ENCODE measurements at places on chromosomes 5 and 9.

DNA sequence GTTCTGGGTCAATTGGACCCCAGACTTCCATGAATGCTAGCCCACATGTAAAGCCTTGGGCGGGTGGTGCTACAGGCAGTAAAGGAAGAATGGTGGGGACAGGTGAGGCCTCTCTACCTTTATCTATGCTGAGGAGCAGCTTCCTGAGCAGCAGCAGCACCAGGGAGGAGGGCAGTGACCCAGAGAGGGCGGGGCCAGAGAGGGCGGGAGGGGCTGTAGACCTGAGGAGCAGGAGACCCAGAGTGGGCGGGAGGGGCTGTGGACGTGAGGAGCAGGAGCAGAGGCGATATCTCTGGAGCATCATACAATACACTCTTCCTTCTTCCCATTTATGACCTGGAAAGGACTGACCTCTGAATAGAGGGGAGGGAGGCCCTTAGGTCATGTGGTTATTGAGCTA lies 165.9 kb downstream of the MTRR start:
- DNase-seq, result no peak

GRCh38 chr9:98280574-98280973 lies 25.1 kb upstream of the TBC1D2 start:
- no peak for DNase-seq

- no peak for DNase-seq
These were observed 26.3 kb upstream of the FAM120AOS start for GRCh38 chr9:93479726-93480125.

GRCh38 chr5:76838481-76839261 lies 11.1 kb upstream of the S100Z start:
- no peak for DNase-seq

DNA sequence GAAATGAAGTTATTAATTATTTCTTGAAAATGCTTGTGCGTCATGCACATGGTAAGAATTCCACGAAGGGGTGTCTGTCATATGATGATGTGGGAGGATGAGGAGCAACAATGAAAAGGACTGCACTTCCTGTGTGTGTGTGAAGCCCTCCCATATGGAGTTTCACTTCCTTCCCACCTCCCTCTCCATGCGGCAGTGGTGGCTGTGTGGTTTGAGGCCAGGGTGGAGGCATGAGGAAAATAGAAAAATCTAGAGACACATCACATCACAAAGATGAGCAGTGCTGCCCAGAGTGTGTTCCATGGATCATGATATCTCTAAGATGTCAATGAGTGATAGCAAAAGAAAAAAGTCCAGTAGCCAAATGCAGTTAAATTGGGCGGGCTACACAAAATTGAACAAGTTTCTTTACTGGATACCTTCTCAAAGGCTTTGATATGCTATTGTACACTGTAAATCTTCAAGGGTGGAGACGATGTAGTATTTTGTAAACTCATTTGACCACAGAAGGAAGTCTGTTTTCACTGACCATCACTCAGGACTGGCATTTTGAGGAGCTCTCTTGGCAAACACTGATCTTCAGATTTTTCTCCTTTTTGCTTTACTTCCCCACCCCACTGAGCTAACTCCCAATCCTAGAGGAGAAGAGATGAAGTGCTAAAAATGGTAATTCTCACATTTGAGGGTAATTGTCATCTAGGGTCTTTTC lies 55.7 kb upstream of the EQTN start:
- no peak for DNase-seq

- DNase-seq, result no peak
These were observed 104.0 kb downstream of the NUDT12 start for GRCh38 chr5:103458497-103459040.

- DNase-seq, result no peak
These were observed 71.3 kb downstream of the COL5A1 start for GRCh38 chr9:134712926-134713325.

DNA sequence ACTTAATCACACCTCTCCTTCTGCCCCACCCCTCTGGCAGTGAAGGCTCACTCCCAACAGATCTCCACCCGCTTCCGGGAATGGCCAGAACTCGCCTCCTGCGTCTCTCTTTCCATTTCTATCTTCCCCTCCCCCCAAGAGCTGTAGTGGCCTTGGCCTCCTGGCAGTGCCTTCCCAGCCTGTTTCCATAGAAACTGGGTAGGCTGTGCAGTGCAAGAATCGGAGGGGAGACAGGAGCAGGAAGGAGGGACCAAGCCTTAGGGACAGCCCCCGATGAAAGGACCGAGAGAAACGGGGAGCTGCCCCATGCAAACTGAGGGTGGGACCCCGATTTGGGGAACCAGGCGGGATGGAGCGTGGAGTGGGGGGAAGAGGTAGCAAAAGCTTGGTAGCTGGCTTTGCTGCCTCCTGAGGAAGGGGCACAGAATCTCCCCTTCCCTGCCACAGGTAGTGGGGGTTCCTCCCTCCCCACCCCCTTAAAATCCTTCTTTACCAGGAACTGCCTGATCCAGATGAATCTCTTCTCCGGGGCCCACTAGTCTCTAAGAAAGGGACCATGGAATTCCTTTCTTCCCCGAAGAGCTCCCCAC lies 4.5 kb upstream of the PCDH1 start:
- DNase-seq, result no peak

GRCh38 chr9:89464300-89464901 lies 33.5 kb downstream of the SEMA4D start:
- DNase-seq, result no peak

- DNase-seq, result no peak
These were observed 12.0 kb downstream of the URM1 start for GRCh38 chr9:128383007-128383753.

- no peak for DNase-seq
These were observed 1.6 kb upstream of the DHFR start for GRCh38 chr5:80656425-80656824.

GRCh38 chr5:168207450-168208029 lies 83.9 kb upstream of the WWC1 start:
- no peak for DNase-seq

GRCh38 chr9:90950600-90950999 lies 149.0 kb downstream of the SYK start:
- DNase-seq, result no peak
